Tibial nerve (tissue), 4 donors: ENCODE measurements at places on chromosomes 5 and 9.

GRCh38 chr5:15794052-15794985, 294.3 kb downstream of the FBXL7 start:
- no peak overlapping the region for H3K4me3 ChIP-seq
- no peaks in the 10 kb centered on the region for H3K4me1 ChIP-seq
- DNase-seq: no peak
- no peaks in the 10 kb centered on the region for H3K36me3 ChIP-seq

DNA sequence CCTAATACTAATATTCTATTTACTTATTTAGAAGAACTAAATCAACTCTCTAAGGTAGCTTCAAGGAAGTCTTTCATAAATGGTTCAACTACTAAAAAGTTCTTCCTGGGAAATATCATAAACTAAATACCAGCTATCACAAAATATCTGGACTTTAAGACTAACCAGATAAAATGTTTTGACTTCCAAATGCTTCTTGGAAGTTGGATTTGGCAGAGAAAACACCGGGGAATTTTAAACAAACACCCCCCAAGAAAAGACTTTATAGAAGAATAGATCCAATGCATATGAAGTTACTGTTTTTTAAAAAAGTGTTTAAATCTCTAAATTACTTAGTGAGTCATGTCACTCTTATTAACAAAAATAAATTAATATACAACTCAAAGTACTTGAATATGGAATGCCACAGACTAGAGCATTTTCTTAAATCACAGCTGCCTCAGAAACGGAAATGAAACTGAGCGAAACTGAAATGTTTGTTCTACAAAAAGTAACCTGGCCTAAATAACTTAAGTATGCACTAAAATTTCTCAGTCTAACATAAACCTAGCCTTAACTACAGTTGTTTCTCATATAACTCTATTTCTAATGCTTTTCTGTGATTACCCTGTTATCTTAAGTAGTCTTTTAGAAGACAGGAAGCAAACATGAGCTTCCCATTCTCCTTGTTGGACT, 6.8 kb downstream of the ABCA1 start:
- no peak overlapping the region for H3K4me3 ChIP-seq
- H3K36me3 ChIP-seq: no peaks in the 10 kb centered on the region
- no peak overlapping the region for H3K27ac ChIP-seq
- H3K27me3 ChIP-seq: no peaks in the 10 kb centered on the region

- H3K27ac ChIP-seq: no peak overlapping the region
- no peaks in the 10 kb centered on the region for H3K27me3 ChIP-seq
- H3K4me3 ChIP-seq: no peak overlapping the region
- H3K4me1 ChIP-seq: peaks cover 8% of the 10 kb centered on the region
These were observed 614.1 kb downstream of the PTPRD start for GRCh38 chr9:9998491-9999287.

DNA sequence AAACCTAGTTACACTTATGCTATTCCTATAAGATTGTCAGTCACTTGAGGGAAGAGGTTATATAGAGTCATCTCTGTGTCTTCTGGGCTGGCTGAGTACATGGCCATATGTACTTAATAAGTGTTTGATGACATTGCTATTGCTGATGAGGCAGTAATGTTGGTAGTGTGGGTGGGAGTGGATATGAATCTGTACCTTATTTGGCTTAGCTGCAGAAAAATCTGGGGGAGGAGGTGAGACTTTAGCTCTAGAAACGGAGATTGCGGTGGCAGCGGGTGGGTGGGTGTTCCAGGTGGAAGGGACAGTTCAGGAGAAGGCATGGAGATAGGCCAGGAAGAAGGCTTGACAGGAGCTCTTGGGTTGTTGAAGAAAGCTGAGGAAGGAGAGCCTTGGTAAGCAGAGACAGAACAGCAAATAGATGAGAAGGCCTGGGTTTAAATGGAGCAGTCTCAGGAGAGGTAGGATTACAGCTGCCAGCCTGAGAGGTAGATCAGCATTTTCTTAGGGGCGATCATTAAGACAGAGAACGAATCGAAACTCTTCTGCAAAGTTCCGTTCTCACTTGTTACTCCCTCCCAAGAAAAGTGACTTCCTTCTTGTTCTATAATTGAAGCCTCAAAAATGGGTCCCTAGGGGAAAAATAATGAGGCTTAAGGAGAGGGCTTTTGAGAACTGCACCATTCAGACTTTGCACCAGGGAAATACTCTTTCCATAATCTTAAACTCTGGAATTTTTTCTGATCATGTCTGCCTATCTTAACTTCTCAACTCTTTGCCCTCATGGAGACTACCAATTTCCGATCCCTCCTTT, 160.5 kb downstream of the UNC13B start:
- no peak for DNase-seq
- no peak overlapping the region for H3K27ac ChIP-seq

DNA sequence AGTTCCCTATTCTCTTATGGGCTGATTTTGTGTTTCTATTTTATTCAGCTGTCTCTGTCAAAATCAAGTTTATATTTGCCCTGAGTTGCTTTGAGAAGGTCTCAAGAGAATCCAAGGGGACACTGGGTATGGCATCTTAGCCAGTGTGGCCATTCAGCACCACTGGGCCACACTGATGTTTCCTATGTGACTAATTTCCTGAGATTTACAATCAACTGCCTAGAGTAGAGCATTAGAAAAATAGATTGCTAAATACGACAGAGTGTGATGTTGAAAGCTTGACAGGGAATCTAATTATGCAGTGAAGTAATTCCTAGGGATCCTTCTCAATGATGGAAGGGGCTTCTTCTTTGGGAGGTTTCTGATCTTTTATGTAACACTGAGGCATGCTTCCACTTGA, 141.7 kb downstream of the SV2C start:
- DNase-seq: no peak
- H3K36me3 ChIP-seq: no peaks in the 10 kb centered on the region
- no peaks in the 10 kb centered on the region for H3K27me3 ChIP-seq
- H3K4me1 ChIP-seq: no peaks in the 10 kb centered on the region
- H3K27ac ChIP-seq: no peak overlapping the region

DNA sequence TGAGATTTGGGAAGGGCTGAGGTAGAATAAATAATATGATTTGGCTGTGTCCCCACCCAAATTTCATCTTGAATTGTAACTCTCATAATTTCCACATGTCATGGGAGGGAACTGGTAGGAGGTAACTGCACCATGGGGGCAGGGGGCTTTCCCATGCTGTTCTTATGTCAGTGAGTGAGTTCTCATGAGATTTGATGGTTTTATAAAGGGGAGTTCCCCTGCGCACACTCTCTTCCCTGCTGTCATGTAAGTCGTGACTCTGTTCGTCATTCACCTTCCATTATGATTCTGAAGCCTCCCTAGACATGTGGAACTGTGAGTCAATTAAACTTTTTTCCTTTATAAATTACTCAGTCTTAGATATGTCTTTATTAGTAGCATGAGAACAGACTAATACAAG, 115.5 kb upstream of the STARD4 start:
- H3K27ac ChIP-seq: no peak overlapping the region
- no peaks in the 10 kb centered on the region for H3K27me3 ChIP-seq
- DNase-seq: no peak
- H3K36me3 ChIP-seq: no peaks in the 10 kb centered on the region
- no peaks in the 10 kb centered on the region for H3K4me1 ChIP-seq

- no peak overlapping the region for H3K27ac ChIP-seq
- H3K4me3 ChIP-seq: no peak overlapping the region
- no peaks in the 10 kb centered on the region for H3K4me1 ChIP-seq
- no peaks in the 10 kb centered on the region for H3K27me3 ChIP-seq
- DNase-seq: no peak
These were observed 153.6 kb downstream of the DRD1 start for GRCh38 chr5:175290379-175290778.

GRCh38 chr9:9592104-9592503, 1020.7 kb downstream of the PTPRD start:
- H3K4me1 ChIP-seq: no peaks in the 10 kb centered on the region
- H3K36me3 ChIP-seq: no peaks in the 10 kb centered on the region
- H3K4me3 ChIP-seq: no peak overlapping the region
- H3K27ac ChIP-seq: no peak overlapping the region
- DNase-seq: no peak

GRCh38 chr9:28779243-28779642, 1206.0 kb upstream of the C9orf72 start:
- H3K27me3 ChIP-seq: no peaks in the 10 kb centered on the region
- DNase-seq: no peak
- no peak overlapping the region for H3K27ac ChIP-seq
- H3K4me1 ChIP-seq: no peaks in the 10 kb centered on the region

GRCh38 chr5:50675385-50675784, 8.9 kb downstream of the PARP8 start:
- no peaks in the 10 kb centered on the region for H3K27me3 ChIP-seq
- DNase-seq: no peak
- H3K4me3 ChIP-seq: no peak overlapping the region
- no peak overlapping the region for H3K27ac ChIP-seq
- no peaks in the 10 kb centered on the region for H3K4me1 ChIP-seq
- H3K36me3 ChIP-seq: no peaks in the 10 kb centered on the region

DNA sequence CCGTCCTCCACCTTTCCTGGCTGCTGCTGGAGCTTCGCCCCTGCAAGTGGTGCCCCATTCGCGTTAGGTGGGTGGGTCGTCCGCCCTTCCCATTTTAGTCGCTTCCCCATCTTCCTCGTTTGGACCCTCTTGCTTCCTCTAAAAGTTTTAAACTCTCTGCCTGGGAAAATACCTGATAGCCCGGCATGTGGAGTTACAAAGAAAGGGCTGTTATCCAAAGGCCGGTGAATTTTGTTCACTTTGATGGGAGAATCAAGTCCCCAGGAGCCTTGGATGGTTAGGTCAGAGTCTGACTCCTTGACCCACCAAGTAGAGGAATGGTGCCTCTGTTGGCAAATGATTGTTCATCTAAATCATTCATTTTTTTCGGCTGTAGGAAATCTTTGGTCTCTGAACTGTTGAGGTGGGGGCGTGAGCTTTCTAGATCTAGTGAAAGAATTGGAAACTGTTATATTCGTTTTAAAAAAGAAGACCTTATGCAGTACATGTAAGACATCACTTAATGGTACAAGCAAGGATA, 29.5 kb upstream of the APC start:
- no peak for DNase-seq
- no peaks in the 10 kb centered on the region for H3K36me3 ChIP-seq
- H3K27ac ChIP-seq: peak overlapping the region; percentile 90
- peak overlapping the region; percentile 84 for H3K4me3 ChIP-seq

DNA sequence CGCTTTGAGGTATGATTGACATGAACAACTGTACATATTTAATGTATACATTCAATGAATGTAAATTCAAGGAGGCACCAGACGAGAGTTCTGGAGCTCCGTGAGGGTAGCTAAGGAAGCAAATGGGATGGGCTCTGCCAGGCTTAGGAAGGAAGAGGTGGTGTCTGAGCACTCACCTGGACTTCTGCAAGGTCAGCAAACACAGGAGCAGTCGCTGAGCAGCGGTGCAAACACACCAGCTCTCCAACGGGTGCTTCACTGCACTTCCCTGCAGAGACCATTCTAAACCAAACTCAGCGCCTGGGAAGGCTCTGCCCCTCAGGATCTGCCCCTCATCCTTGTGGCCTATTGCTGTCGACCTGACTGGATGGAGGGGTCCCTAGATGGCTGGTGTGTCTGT, 101.5 kb downstream of the COL23A1 start:
- H3K27ac ChIP-seq: no peak overlapping the region
- H3K4me1 ChIP-seq: no peaks in the 10 kb centered on the region
- H3K36me3 ChIP-seq: no peaks in the 10 kb centered on the region
- no peaks in the 10 kb centered on the region for H3K27me3 ChIP-seq
- H3K4me3 ChIP-seq: no peak overlapping the region

- no peaks in the 10 kb centered on the region for H3K4me1 ChIP-seq
- H3K4me3 ChIP-seq: no peak overlapping the region
- DNase-seq: no peak
- H3K27me3 ChIP-seq: no peaks in the 10 kb centered on the region
- H3K36me3 ChIP-seq: no peaks in the 10 kb centered on the region
These were observed 168.5 kb downstream of the RGS3 start for GRCh38 chr9:113631871-113632665.

DNA sequence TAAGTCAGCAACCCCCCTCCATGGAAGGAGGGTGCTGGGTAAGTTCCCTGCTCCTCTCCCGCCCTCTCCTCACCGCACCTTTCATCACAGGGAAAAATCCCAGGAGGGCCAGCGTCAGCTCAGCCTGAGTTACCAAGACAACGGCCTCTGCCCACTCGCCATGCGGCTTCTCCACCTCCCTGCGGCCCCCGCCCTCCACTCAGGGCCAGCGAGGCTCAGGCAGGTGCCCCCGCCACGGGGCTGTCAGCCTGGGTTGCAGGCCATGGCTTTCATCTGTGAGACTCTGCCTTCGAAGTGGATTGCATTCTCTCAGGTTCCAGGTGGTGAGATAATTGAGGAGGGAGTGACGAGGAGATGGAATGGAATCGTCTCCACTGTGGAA, 27.2 kb upstream of the LAMC3 start:
- no peak for DNase-seq
- H3K4me3 ChIP-seq: no peak overlapping the region
- no peaks in the 10 kb centered on the region for H3K4me1 ChIP-seq
- no peak overlapping the region for H3K27ac ChIP-seq

GRCh38 chr5:149452007-149452664, 73.0 kb upstream of the IL17B start:
- no peaks in the 10 kb centered on the region for H3K36me3 ChIP-seq
- no peaks in the 10 kb centered on the region for H3K27me3 ChIP-seq
- no peak for DNase-seq
- H3K4me1 ChIP-seq: peaks cover 17% of the 10 kb centered on the region
- H3K4me3 ChIP-seq: no peak overlapping the region

DNA sequence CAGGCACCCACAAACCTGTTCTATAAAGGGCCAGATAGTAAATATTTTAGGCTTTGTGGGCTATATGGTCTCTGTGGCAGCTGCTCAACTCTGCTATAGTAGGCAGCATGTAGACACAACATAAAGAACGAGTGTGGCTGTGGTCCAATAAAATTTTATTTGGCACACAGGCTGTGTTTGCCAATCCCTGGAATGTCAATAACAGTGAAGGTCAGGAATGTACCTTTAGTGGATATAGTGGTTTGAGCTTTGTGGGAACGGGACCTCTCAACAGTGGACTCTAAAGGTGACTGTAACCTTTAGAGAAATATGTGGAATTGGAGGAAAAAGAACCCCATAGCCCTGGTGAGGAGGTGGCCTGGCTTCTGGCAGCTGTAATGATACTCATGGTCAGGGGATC, 145.2 kb downstream of the MAST4 start:
- no peaks in the 10 kb centered on the region for H3K36me3 ChIP-seq
- no peaks in the 10 kb centered on the region for H3K27me3 ChIP-seq
- DNase-seq: no peak
- no peak overlapping the region for H3K4me3 ChIP-seq
- no peak overlapping the region for H3K27ac ChIP-seq

DNA sequence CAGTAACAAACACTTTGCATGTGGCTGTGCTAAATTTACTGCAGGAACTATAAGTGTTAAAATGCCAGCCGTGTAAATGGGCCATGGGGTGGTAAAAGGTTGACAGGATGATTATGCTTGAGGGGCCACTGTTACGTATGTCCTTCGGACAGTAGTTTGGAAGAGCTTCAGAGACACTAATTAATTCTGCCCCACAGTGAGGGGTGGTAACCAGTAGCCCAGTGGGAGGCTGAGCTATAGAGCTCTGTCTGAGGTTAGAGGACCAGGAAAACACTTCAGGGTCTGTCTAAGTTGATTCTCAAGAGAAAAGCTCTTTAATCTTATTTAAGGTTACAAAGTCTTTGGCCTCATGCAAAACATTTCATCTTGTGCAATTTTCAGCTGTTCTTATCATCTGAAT, 176.6 kb downstream of the DMRTA1 start:
- H3K36me3 ChIP-seq: no peaks in the 10 kb centered on the region
- no peak for DNase-seq

GRCh38 chr5:131265311-131265803, 1.5 kb downstream of the CDC42SE2 start:
- H3K27ac ChIP-seq: peak overlapping the region; percentile 91
- DNase-seq: no peak
- H3K36me3 ChIP-seq: no peaks in the 10 kb centered on the region
- H3K4me1 ChIP-seq: peaks cover 49% of the 10 kb centered on the region
- no peaks in the 10 kb centered on the region for H3K27me3 ChIP-seq
